ENCODE measurements at places on chromosomes 13 and 19.
A peak's percentile ranks its signal among the peaks of the same experiment; 100 is the strongest.

- DNase-seq: no peak
Measured at GRCh38 chr13:24134757-24135156, 25.8 kb upstream of the SPATA13 start.

- no peak for DNase-seq
Measured at GRCh38 chr13:24381541-24382265, 72.3 kb downstream of the C1QTNF9 start.

GRCh38 chr19:45901432-45901911, 941 bp downstream of the MYPOP start:
- no peak for DNase-seq

- DNase-seq: no peak
Measured at GRCh38 chr19:47848823-47849473, 10.1 kb upstream of the TPRX2 start.

- DNase-seq: no peak
Measured at GRCh38 chr19:6273701-6274601, 5.8 kb downstream of the MLLT1 start.

DNA sequence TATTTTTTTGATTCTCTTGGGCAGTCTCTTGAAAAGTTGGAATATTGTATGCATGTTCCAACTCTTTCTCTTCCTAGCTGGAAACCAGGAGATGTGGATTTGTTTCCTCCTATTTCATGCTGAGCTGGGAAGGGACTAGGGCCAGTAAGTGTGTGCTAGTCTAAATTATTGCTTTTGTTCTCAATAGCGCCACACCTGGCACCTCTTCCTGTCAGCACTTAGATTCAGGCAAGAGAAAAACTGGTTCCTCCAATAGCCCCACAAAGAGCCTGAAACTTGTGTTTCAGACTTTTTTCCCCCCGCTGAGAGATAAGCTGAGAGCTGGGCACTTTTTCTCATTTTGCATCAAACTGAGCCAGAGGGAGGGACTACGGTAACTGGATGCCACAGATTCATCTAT, 353.4 kb downstream of the OLFM4 start:
- no peak for DNase-seq

- DNase-seq: no peak
Measured at GRCh38 chr13:22169473-22169872, 498.6 kb downstream of the FGF9 start.

GRCh38 chr13:44932171-44932849, 57.0 kb downstream of the NUFIP1 start:
- DNase-seq: peak; percentile 23
